Smooth muscle cell of the umbilical artery (primary cell): ENCODE measurements at places on chromosomes 7 and 10. TPM values are rescaled to one million over a fixed set of nuclear protein-coding genes. Genes with fewer than 3 reads are reported as not detected.

Gene BMPER
- 34.0 and 84.3 TPM in 2 replicates for total RNA-seq

Gene FGFR2
- total RNA-seq, result 1.8 and 9.2 TPM in 2 replicates

Gene PAPOLB
- total RNA-seq, result 0.05 TPM in 1 of 2 replicates, not detected in the other

Gene PNLIPRP3
- total RNA-seq, result not detected in 2 replicates

Gene CCL26
- total RNA-seq, result 1.1 and 3.0 TPM in 2 replicates

Gene MUC12
- 0.60 and 1.2 TPM in 2 replicates for total RNA-seq

Gene HMX2
- not detected in 2 replicates for total RNA-seq

Gene FGF8
- total RNA-seq, result not detected in 2 replicates

Gene CYP26C1
- total RNA-seq, result 0.09 TPM in 1 of 2 replicates, not detected in the other

Gene TET1
- total RNA-seq, result 4.7 and 5.3 TPM in 2 replicates
